Stimulated activated CD8-positive, alpha-beta memory T cell treated with anti-CD3 and anti-CD28 coated beads, Interleukin-4, amount 100 ng/mL, for 4 hours (primary cell): ENCODE measurements at places on chromosomes 16 and 17.

GRCh38 chr16:9556949-9557665, 465.7 kb downstream of the HAPSTR1 start:
- DNase-seq, result no peak

DNA sequence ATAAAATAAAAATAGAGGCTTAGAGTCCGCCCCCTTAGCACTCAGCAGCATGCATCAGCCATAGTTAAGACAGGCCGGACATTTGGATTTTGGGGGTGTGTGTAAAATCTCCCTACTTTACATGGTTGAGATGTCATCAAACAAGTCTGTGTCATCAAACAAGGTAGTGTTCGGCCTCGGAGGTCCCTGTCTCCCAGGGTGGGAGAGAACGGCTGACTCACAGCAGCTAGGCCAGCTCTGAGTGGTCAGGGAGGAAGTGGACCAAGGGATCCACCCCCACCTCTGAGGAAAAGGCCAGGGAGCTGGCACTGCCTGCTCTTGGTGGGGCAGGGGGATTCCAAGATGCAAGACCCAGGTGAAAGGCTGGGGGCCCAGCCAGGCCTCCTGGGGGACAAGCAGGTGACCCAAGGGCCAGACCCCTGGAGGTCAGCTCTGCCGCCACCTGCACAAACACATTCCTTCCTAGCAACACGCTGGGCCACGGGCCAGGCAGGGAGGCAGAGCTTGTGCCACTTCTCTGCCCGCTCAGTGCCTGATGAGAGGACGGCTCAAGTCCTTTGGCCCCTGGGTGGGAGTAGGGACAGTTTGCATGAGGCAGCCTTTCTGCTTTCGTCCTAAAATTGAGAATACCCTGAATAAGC, 28.5 kb downstream of the KIFC3 start:
- DNase-seq, result no peak

DNA sequence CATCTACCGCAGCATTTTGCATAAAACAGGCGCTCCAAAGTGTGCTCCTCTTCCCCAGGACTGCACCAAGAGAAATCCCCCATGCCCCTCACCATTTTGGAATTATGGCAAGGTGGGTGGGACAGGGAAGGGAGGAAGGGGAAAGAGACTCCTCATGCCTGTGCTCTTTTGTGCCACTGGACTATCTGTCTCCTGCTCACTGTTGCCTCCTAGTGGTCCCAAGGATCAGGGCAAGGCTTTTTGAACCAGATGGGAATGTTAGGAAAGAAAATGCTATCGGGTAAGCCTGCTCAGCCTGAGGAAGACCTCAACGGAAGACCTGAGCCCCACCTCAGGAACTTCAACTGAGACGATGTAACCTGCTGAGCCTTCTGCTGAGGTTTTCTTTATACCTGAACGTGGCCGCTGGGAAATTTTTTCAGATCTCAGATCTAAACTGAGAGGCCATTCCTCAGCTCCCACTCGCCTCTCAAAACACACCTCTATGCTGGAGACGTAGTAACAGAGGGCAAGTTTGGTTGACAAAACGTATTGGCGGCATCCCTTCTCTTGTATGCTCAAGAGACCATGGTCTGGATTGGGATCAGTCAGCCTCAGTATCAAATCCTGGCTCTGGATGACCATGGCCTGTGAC, 58.3 kb downstream of the SPACA3 start:
- no peak for DNase-seq

DNA sequence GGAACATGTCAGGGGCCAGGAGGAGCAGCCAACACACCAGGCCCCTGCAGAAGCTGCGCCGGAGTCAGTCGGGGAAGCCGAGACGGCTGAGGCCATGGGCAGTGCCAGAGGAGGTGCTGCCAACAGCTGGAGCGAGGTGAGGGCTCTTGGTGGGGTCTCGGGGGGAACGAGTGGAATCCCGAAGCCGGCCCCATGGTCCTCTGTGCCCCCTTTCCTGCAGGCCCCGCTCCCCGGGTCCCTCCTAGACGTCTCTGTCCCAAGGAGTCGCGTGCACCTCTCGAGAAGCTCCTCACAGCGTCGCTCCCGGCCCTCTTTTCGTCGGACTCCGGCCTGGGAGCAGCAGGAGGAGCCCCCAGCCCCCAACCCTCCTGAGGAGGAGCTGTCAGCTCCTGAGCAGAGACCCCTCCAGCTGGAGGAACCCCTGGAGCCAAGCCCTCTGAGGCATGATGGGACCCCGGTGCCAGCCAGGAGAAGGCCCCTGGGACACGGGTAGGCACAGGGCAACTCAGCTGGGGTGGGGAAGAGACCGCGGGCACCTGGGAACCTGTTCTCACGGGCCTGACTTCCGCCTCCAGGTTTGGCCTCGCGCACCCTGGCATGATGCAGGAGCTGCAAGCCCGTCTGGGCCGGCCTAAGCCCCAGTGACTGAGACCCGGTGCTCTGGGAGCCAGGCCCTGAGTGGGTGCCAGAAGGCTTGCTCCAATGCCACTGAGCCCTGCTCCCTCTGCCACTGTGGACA, 3.6 kb downstream of the APOBR start:
- no peak for DNase-seq

DNA sequence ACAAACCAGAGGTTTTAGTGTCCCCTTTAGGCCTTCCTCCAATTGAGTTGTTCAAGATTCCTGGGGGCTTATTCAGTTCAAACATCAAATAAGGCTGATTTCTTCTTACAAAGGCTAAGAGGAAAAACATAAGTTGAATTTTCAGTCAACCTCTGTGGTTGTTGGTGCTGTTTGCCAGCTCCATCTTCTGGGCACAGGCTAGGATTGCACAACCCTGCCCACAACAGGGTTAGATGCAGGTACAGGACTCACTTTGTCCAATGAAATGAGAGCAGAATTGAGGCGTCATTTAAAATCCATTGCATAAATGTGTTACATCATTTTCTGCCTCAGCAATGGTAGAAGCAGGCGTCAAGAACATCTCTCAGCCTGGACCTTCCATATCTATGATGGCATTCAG, 173.3 kb downstream of the PMP22 start:
- DNase-seq, result no peak

DNA sequence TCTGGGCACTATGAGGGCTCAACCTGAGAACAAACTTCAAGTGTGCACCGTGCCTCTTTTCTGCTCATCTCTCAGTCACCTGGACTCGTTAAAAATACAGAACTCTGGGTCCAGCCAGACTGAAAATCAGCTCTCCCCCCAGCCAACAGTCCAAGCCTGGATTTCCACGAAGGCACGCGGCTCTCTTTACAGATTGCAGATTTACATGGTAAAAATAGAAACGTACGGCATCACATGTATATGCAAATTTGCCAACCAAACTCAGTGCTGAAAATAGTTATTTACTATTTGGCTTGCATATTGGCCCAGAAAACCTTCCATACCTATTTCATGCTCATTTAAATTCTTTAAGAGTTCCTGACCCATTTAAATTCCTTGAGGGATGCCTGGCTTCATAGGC, 315.8 kb downstream of the MAF start:
- DNase-seq, result no peak

- DNase-seq, result no peak
Observed at GRCh38 chr16:72886346-72886974, 161.5 kb downstream of the ZFHX3 start.

- DNase-seq, result no peak
Observed at GRCh38 chr17:69314246-69315065, 12.5 kb downstream of the ABCA5 start.

GRCh38 chr17:43702637-43703036, 40.9 kb upstream of the MEOX1 start:
- DNase-seq, result no peak

GRCh38 chr16:29975134-29975538, 1.5 kb downstream of the TAOK2 start:
- no peak for DNase-seq

DNA sequence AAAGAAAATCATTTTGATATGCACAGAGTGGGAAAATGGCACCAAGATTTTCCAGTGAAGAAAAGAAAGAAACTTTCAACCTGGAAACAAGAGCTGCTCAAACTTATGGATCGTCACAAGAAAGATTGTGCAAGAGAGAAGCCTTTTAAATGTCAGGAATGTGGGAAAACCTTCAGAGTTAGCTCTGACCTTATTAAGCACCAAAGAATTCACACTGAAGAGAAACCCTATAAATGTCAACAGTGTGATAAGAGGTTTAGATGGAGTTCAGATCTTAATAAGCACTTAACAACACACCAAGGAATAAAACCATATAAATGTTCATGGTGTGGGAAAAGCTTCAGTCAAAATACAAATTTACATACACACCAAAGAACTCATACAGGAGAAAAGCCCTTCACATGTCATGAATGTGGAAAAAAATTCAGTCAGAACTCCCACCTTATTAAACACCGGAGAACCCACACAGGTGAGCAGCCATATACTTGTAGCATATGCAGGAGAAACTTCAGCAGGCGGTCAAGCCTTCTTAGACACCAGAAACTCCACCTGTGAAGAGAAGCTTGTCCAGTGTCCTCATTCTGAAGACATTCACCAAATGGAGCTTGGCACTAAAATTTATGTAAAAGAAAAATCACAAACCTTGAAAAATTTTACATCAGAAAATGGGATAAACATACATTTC, 12.2 kb downstream of the ZNF75A start:
- DNase-seq, result no peak

DNA sequence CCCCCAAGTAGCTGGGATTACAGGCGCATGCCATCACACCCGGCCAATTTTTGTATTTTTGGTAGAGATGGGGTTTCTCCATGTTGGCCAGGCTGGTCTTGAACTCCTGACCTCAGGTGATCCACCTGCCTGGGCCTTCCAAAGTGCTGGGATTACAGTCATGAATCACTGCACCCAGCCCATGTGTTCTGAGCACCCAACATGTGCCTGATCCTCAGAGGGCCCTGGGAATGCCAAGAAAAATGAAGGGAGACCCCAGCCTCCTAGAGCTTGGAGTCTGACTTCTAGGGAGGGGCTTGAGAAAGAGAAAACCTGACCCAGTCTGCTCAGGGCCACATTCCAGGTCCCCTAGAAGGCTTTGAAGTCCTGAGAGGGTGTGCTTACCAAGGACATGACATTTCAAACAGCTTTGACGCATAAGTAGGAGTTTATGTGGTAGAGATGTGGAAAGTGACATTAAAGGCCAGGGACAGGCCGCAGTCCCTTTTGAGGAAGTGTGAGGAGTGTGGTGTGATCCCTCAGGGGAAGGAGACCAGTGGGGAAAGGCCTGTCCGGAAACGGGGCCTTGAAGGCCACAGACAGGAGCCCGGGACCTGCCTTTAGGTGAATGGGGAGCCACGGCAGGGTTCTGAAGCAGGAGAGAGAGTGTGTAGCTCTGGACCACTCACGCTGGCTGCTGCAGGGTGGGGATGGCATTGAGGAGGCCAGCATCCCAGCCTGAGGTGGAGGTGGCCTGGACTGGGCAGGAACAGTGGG, 1.1 kb upstream of the CCL22 start:
- DNase-seq, result no peak

DNA sequence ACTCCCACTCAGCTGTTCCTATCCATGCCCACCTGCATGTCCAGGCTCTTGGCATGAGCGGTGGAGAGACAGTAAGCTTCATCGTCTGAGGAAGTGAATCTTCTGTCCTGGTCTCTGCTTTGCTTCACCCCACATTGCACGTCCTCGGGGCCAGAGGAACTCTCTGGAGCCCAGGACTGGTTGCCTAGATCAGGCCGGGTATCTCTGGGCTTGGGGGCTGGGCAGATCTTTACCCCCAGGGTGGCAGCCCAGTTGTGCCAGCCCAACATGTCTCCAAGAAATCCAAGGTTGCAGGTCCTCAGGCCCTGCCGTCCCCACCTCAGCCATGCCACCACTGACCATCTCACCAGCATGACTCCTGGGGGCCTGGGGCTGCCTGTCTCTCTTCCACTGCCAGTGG, 58.3 kb downstream of the BEAN1 start:
- DNase-seq, result no peak

DNA sequence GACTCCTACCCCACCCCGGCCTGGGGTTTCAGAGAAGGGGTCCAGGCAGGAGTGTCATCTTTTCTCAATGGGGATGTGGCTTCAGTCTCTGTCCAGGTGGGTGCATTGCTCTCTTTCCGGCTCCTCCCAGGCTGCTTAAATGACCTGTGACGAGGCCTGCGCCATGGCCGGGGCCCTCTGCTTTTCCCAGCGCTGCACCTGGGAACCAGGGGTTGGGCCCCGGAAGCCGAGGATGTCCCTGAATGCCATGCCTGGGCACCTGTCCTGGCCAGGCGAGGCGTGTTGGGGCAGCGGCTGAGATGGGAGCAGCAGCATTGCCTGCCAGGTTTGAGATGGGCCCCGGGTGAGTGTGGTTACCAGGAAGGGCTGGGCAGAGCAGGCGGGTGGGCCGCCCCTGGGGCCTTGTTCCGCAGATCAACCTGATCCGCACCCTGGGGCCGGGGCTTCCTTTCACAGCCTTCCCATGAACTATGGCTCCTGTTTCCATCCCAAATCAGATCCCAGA, 147.4 kb downstream of the SEC14L1 start:
- DNase-seq, result no peak

- no peak for DNase-seq
Observed at GRCh38 chr17:62067165-62068145, 2.4 kb upstream of the MED13 start.

- no peak for DNase-seq
Observed at GRCh38 chr16:4093495-4094126, 22.6 kb downstream of the ADCY9 start.

DNA sequence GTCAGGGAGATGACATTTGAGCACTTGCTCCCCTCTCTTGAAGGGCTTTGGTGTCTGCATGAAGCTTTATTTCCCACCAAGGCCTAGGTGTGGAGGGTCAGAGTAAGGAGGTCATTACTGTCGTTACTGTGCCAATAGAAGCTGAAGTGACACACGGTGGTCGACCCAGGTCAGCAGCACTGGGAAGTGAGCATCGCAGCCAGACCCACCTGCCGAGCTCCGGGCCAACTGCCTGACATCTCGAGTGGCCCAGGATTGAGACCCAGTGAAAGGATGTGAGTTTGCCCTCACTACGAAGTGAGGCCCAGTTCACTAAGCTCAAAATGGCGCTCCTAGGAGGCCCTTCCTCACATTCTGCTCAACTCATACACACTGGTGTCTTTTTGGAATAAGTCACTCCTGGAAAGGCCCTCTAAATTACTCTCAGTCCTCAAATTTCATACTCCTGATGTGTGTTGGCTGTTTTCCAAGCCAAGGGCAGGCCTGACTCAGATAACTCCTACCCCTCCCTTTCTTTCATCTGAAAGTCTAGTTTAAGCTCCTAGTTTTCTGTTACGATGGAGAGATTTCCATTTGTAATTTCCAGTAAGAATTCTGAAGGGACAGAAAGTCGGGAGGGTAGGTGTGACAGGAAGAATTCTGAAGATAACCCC, 200.4 kb downstream of the LGALS9B start:
- no peak for DNase-seq
